ENCODE measurements at places on chromosomes 7 and 10.

- no peak for DNase-seq
Observed at GRCh38 chr10:127207081-127207480, 10.7 kb upstream of the INSYN2A start.

DNA sequence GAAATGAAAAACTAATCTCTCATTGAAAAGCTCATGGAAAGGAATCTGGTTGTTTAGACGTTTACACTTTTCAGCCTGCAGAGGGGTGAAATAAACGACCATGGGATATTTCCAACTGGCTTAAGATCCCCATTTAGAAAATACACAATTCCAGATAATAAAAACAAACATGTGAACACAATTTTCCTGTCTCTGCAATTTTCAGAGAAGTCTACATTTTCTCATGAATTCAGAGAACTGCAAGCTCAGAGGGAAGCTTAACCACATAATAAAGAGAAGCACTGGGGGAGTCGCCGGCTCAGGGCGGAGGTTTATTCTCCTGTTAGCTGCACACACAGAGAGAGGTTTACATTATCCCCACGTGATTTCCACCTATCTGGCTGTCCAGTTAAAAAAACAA lies 215.2 kb downstream of the FANK1 start:
- DNase-seq = no peak

DNA sequence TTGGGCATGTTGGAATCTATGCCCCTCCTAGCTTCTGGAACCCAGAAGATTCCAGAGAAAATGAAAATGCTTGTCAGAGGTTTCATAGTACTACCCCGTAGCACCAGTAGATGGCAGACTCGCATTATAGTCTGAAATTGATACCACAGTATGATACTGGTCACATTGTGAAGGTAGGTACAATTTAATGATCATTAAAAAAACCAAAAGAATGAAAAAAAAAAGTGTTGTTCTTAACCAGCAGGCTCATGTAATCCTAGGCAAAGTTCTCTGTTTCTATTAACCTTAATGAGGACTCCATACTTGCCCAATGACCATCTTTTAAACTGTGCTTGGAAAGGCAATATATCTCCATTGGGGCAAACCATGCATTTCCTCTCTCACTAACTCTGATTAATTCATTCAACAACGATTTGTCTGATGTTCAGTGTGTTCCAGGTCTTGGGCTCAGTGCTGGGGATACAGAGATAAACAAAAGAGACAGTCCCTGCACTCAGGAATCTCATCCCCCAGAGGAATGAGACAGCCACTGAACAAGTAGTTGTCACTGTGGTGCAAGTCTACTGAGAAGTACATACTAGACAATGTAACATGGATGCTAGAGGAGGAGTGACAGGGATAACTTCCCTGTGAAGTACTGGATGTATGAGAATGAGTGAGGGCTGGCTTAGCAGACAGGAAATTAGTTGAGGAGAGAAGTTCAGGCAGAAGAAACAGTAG lies 223.5 kb upstream of the PHYHIPL start:
- peak; percentile 1 for DNase-seq

DNA sequence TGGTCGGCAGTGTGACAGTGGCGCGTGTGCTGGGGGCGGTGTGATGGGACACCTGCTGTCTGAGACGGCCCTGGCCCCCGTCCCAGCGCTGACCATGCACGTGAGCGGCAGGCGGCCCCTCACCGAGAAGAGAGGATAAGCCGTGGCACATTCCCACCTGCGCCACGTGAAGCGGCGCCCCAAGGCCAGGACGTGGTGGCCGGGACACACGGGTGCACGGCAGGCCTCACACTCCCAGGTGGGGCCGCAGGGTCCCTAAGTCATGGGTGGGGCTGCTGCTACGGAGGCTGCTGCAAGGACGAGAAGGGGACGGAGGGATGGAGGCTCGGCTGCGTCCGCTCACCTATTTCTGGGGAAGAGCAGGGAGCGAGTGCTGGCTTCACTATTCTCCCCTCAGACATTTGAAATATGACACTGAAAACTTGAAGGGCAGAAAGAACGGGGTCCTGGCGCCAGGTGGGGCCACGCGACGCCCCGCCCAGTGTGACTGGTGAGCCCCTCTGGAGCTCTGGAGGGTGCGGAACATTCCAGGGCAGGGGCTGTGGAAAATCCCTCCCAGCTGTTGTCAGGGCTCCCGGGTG lies 7.5 kb downstream of the CYP2W1 start:
- no peak for DNase-seq

- DNase-seq = no peak
Observed at GRCh38 chr10:33258967-33259366, 75.5 kb downstream of the NRP1 start.

- DNase-seq = no peak
Observed at GRCh38 chr7:79401254-79401653, 52.2 kb downstream of the MAGI2 start.

- DNase-seq = no peak
Observed at GRCh38 chr10:131645756-131646155, 255.1 kb upstream of the PPP2R2D start.

GRCh38 chr7:39086638-39087360 lies 109.1 kb downstream of the POU6F2 start:
- DNase-seq = no peak

DNA sequence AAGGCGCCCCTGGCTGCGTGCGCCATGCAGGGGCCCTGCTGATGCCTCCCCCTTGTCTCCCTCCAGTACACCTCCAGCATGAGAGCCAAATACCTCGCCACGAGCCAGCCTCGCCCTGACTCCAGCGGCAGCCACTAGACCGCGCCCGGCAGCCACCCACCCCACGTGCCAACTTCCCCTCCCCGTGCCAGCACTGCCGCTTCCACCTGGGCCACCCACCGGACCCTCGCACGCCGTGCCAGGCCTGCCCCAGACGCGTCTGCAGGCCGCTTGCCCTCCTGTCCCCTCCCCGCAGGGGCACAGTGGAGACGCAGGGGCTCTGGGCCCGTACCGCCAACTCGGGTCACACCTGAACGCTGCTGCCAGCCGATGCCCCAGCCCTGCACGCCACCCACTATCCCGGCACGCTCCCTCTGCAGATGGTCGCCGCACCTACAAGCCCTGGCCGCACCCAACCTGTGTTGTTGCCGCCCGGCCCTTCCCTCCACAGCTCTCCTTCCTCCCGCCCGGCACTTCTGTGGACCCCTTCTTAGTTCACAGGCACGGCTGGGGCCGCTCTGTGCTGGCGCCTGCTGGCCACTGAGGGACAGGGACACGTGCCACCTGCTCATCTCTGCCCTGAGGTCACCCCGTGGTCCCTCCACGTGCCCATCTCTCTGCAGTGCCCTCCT lies 26.3 kb upstream of the AMZ1 start:
- DNase-seq = no peak

- no peak for DNase-seq
Observed at GRCh38 chr10:49282879-49283341, 16.1 kb upstream of the C10orf71 start.

DNA sequence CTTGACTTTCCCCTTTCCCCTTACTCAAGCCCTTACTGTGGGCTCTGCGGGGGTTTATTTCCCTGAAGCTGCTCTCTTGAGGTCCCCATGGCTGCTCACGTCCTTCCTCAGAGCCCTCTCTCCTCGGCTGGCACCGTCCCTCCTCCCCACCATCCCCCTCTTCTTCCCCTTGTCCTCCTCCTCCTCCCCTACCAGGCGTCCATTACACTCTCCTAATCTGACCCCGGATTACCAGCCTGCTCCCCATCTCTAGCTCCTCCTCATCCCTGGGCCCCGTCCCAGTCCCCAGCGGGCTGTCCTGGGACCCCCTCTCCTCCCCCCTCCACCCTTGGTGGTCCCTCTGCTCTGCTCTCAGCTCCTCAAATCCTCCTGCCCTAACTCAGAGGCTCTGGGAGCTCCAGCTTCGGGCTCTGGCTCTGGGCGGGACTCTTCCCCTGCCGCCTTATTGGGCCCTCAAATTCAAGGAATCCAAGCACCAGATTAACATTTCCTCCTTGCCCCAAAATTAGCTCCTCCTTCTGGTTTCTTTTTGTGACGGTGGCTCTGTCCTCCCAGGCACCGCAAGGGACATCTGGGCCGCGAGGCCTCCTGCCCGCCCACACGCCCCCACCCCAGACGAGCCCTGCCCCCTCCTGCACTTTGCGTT lies 48.5 kb upstream of the LEP start:
- DNase-seq = no peak

DNA sequence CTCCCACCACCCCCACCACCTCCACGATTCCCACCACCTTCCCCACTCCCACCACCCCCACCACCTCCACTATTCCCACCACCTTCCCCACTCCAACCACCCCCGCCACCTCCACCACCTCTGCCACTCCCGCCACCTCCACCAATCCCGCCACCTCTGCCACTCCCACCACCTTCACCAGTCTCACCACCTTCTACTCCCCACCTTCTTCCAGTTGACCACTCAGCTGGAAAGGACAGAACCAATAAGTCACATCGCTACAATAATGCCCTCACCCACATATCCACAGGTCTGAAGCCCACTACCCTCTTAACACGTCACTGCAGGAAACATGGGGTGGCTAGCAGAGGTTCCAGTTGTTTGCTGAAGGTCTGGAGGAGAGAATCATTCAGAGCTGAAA lies 93.5 kb upstream of the PAX2 start:
- DNase-seq = no peak

DNA sequence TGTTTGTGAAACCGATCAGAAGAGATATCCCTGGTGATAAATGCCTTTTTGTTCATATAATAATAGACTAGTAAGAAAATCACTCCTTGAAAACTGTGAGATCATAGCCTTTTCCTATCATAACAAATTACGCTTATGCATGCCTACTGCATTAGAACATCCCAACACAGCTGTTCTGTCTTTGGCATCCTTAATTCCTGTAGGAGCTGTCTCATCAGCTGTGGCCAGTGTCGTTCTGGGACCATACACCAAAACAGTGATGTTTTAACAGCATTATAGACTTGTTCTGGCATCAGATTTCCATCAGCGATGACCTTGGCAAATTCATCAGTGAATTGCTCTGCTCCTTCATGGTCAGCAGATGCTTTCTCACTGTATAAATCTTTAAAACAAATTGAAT lies 423.6 kb upstream of the LRGUK start:
- no peak for DNase-seq

- no peak for DNase-seq
Observed at GRCh38 chr10:123236126-123236525, 81.9 kb downstream of the BUB3 start.

- no peak for DNase-seq
Observed at GRCh38 chr10:30536578-30536977, 93.0 kb downstream of the LYZL2 start.

DNA sequence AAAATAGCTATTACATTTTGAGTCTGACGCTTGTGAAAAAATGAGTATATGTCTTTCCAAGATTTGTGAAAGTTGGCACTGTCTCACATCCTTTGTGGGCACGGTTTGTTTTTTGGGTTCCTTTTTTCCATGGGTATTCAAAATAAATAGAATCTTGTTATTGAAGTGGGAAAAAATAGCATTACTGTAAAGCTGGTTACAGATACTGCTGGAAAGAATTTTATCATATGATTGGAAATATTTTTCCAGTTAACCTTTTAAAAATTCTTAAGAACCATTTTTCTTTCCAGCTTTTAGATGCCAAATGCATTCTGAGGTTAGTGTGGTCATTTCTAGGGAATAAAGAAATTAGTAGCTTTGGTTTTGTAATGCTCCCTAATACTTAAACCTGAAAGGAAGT lies 11.4 kb downstream of the NET1 start:
- no peak for DNase-seq

- DNase-seq = no peak
Observed at GRCh38 chr7:140059273-140060242, 3.2 kb downstream of the PARP12 start.

DNA sequence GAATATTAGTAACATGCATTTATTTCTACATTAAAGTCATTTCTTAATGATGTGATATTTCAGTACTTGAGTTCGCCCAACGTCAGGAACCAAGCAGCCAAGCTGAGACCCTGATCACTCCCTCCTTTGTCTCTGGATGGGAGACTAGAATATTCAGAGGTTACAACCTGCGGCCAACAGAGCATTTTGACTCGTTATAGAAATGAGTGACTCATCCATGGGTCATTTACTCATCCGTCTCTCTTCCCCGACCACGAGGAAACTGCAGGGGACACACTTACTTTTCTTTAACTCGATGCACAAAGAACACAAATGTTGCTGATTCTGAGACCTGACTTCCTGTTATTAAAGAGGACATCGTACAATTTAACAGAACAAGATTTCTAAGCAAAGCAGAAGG lies 343.3 kb downstream of the FRMD4A start:
- DNase-seq = no peak

- no peak for DNase-seq
Observed at GRCh38 chr10:1400101-1401070, 336.9 kb downstream of the ADARB2 start.

GRCh38 chr10:348456-348855 lies 213.2 kb downstream of the ZMYND11 start:
- DNase-seq = no peak

GRCh38 chr7:157436763-157437480 lies 100.1 kb downstream of the DNAJB6 start:
- DNase-seq = no peak

DNA sequence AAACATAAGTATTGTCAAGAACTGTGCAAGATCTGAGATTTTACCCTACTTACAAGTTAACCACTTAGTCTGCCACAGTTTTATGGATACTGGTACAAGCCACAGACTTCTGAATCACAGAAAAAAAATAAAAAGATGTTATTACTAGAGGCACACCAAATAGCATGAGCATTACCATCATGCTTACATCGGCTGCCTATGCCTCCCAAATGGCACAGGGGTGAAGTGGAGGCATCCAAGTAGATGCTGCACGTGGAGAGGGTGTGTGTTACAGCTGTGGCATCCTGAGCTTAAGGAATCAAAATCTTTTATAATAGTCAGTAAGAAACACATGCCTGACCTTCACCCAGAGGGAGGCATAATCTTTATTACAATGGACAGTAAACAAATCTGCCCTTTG lies 207.8 kb downstream of the TFEC start:
- DNase-seq = no peak

- no peak for DNase-seq
Observed at GRCh38 chr7:73908123-73908611, 47.2 kb downstream of the TMEM270 start.

- peak; percentile 22 for DNase-seq
Observed at GRCh38 chr7:149422914-149423301, 38.0 kb downstream of the ZNF777 start.

GRCh38 chr7:4878336-4879335 lies 4.9 kb downstream of the RADIL start:
- DNase-seq = no peak

DNA sequence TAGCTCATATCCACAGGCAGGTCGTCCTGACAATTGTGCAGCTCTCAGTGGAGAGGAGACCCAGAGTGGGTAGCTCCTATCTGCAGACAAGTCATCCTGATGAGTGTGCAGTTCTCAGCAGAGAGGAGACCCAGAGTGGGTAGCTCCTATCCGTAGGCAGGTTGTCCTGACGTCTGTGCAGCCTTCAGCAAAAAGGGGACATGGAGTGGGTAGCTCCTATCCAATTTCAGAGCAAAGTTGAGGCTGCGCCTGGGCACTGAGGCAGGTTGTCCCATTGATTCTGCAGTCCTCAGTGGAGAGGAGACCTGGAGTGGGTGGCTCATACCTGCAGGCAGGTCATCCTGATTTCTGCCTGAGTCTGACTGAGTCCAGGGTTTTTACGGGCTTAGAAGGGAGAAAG lies 111.8 kb downstream of the HPSE2 start:
- DNase-seq = no peak

GRCh38 chr7:100465702-100466311 lies 1.7 kb upstream of the SPACDR start:
- no peak for DNase-seq

- DNase-seq = no peak
Observed at GRCh38 chr7:1897076-1897860, 227.2 kb downstream of the ELFN1 start.

- DNase-seq = no peak
Observed at GRCh38 chr10:116001262-116001857, 271.6 kb downstream of the GFRA1 start.

Data from stimulated activated CD4-positive, alpha-beta T cell treated with anti-CD3 and anti-CD28 coated beads, Interleukin-12 subunit alpha, Interleukin-12 subunit beta, amount 100 ng/mL, for 24 hours (primary cell).